Fibroblast of the aortic adventitia (primary cell): ENCODE measurements at places on chromosomes 6 and 20. TPM values are rescaled to one million over a fixed set of nuclear protein-coding genes. Genes with fewer than 3 reads are reported as not detected.

DNA sequence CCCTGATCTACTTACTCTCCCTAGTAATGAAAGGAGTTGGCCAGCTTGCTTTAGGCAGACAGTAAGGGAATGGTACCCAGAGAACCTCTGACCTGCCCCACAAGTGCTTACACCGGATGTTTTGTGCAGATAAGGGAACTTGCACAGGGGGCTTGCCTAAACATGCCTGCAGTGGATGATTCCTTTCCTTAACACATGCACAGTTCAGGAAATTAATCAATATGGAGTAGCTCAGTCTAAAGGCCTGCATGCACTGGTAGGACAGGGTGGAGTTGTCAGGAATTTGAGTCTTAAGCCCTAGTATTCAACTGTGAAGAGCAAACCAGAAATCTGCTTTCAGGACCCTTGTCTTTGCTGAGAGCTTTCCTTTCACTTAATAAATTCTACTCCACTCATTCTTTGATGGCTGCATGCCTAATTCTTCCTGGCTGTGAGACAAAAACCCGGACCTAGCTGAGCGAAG is 3.9 kb upstream of the TRIM38 start:
- DNase-seq, result peak; percentile 10

GRCh38 chr6:16412171-16412570 is 173.8 kb downstream of the GMPR start:
- DNase-seq, result no peak

DNA sequence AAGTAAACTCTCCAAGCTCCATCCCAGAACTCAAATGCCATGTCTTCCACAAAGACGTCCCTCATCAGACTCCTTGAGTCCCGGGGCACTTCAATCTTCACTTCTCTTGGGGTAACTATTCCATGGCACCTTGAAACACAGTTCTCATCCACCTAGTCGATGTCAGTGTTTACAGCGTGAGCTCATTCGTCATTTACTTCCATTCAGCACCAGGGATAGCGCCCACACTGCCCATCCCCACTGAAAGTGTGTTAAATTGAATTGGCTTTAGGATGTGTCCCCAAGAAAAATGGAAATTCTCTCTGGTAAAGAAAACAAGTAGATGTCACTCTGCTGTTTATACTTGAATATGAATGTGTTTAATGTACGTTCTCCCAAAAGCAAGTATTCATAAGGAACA is 31.3 kb downstream of the KCNK15 start:
- peak; percentile 32 for DNase-seq

DNA sequence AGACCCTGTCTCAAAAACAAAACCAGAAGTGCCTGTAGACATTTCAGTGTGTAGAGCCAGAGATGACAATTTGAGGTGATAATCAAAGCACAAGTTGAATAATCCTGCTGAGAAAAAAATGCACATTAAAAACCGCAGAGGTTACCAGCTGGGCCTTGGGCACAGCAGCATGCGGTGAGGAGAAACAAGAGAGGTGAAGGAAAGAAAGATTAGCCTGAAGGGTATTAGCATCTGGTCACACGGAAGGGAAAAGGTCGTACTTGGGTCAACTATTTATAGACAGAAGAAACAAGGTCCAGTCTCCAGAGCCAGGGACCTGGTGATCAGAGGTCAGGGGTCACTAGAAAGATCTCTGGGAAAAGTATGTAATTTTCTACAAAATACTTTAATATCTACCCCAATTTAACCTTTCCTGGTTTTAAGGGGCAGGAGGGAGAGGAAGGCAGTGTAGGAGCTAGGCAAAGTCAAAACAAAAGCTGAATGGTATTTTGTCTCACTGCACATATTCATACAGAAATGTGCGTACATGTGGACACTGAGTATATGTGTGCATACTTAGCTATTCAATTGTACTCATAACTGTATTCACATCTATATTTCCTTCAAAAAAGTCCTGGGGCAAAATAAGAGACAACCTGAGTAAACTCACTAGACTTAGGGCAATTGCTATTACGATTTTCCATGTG is 10.1 kb downstream of the MAP7 start:
- DNase-seq, result no peak

- no peak for DNase-seq
These were observed 126.0 kb upstream of the LRFN2 start for GRCh38 chr6:40713002-40713719.

The ZNF391 gene
- 1.4 and 3.0 TPM in 2 replicates for total RNA-seq

The COL19A1 gene
- total RNA-seq, result under 0.01 and 0.09 TPM in 2 replicates

The UNC5CL gene
- 0.74 TPM in 1 of 2 replicates, not detected in the other for total RNA-seq

The MATN4 gene
- not detected in 2 replicates for total RNA-seq

GRCh38 chr6:12065321-12066140 is 53.4 kb downstream of the HIVEP1 start:
- no peak for DNase-seq

- no peak for DNase-seq
These were observed at the start of gene CD24 for GRCh38 chr6:106974336-106974998. Gene CD24 (minus strand): TSS chr6:106974729. CDS start chr6:106974646, 83 bp downstream.

The AVP gene
- not detected in 2 replicates for total RNA-seq

GRCh38 chr6:61586934-61587537 is 699.0 kb downstream of the KHDRBS2 start:
- DNase-seq, result no peak

The TRIM15 gene
- not detected in 2 replicates for total RNA-seq

The SGK2 gene
- 0.09 TPM in 1 of 2 replicates, not detected in the other for total RNA-seq

- DNase-seq, result no peak
These were observed 18.1 kb downstream of the DNMT3B start for GRCh38 chr20:32780278-32780677.

GRCh38 chr6:235763-236360 is 56.4 kb upstream of the DUSP22 start:
- DNase-seq, result peak; percentile 71

- no peak for DNase-seq
These were observed 236.3 kb downstream of the BCAS1 start for GRCh38 chr20:53834062-53834442.

DNA sequence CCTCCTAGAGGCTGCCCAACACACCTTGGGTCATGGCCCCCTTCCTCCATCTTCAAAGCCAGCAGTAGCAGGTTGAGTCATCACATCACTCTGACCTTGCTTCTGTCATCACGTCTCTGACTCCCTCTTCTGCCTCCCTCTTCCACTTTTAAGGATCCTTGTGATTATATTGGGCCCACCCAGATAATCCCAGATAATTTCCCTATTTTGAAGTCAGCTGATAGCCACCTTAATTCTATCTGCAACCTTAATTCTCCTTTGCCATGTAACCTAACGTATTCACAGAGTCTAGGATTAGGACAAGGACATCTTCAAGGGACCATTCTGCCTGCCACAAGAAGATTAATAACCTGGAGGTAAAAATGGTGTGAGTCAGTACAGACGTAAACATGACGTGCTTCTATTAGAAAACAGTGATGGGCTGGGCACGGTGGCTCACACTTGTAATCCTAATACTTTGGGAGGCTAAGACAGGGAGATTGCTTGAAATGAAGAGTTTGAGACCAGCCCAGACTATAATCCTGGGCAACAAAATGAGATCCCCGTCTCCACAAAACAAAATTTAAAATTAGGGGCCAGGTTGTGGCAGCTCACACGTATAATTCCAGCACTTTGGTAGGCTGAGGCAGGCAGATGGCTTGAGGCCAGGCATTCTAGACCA is 3.3 kb downstream of the ZSWIM3 start:
- DNase-seq, result no peak

DNA sequence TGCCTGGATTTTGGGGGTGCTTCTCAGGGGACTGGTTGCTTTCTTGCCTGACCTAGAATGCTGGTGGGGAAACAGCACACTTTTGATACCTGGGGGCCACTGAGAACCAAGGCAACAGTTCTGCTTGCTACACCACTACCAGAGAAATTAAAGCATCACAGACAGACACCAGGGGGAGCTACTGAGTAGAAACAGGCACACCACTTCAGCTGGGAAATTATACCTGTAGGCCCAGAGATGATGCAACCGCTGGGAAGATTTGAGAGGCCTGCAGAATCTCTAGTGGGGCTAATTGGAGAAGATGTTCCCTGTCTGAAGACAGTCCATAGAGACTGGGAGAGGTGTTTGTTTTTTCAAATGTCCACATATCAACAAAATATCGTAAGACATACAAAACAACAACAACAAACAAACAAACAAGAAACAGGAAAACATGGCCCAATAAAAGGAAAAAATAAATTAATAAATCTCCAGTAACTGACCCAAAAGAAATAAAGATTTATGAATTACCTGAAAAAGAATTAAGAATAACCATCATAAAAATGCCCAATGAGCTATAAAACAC is 129.4 kb upstream of the RIN2 start:
- peak; percentile 80 for DNase-seq

DNA sequence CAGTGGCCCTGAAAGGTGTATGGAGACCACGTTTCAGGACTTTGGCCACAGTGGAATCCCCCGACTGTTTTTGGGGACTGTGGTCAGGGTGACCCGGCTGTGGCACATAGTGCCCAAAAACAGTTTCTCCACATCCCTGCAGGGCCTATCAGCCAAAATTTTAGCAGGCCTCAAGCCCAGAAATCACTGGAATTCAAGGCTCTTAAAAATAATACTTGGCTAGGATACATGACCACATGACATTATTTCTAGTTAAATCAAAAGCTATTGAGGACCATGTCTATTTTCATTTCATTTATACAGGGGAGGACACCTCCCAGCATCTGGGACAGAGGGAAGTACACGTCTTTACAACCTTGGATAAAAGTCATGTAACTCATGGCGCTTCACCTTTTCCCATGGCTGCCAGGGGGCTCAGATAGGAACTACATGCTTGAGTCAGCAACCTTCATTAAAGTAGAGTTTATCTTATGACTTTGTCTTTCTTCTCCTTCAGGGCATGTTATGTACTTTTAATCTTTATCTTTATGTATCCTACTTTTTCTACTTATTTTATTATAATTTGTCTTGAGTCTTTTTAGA is 70.8 kb upstream of the CD93 start:
- peak; percentile 73 for DNase-seq

The ANKEF1 gene
- 0.65 and 1.8 TPM in 2 replicates for total RNA-seq

DNA sequence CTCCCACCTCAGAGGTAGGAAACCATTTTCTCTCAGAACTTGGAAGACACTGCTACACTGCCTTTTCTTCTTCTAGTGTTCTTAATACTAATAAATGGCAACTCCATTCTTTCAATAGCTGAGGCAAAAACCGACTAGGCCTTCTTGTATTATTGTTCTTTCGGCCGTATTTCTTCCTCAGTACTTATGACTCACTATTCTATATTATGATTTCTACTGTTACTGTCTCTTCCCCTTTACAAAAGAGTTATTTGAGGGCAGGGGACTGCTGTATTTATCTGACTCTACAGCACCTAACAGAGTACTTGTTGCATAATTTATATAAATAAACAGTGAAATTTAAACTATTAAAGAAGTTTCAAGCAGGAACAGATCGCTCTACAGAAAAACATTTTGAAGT is 3.1 kb downstream of the DNAAF9 start:
- no peak for DNase-seq

DNA sequence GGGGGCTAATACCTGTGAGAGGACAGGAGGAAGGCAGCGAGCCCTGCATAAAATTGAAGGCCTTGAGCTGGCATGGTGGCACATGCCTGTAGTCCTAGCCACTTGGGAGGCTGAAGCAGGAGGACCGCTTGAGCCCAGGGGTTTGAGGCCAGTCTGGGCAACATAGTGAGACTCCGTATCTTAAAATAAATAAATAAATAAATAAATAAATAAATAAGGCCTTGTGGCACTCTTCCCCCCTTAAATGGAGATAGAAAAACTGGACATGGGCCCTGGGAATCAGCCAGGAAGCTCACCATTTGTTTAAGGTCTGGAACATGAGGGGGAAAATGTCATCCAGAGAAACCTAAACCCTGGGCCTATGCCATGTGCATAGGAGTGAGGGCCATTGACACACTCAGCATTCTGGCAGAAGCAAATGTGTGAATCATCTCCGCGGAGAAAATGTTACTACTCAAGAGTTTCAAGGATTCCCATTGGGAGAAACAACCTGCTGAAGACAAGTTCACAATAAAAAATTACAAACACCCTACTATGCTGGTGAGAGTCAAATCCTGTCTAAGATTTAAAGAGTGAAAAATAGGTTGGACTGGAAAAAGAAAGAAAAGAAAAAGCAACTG is 51.9 kb upstream of the UBR2 start:
- peak; percentile 63 for DNase-seq

DNA sequence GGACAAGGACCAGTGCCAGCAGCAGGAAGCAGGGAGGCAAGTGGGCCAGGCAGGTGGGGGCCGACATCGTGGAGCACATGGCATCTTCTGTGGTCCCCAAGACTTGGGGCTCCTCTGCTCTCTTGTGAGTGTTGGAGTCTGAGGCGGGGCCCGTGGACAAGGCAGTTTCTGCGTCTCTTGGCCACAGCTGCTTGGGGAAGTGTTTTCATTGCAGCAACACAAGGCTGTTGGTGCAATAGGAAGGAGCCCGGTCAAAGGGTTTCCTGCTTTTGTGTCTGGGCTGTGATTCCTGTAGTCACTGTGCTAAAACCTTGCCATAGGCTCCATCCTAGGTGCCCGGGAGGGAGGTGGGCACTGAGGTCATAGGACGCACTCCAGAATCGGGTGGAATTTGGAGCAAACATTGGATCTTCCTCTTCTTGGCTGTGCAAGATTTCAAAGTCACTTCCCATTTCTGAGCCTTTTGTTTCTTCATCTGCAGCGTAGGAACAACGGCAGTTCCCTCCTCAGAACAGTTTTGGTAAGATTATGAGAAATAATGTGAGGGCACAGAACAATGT is at the start of gene SIRPB2:
SIRPB2 (minus strand) TSS at position 140 of the 560 bp plus-strand sequence; CDS start at position 79, 61 bp downstream.
- no peak for DNase-seq

The OR2H1 gene
- not detected in 2 replicates for total RNA-seq

DNA sequence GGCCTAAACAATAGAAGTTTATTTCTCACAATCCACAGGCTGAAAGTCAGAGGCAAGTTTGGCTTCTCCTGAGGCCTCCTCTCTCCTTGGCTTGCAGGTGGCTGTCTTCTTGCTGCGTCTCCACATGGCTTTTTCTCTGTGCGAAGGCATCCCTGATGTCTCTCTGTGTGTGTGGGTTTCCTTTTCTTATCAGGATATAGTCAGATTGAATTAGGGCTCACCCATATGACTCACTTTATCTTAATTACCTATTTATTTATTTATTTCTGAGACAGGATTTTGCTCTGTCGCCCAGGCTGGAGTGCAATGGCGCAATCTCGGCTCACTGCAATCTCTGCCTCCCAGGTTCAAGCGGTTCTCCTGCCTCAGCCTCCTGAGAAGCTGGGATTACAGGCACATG is 30.7 kb downstream of the LINC00237 start:
- DNase-seq, result no peak

- peak; percentile 42 for DNase-seq
These were observed 26.8 kb upstream of the CLIC5 start for GRCh38 chr6:46042355-46042999.

- no peak for DNase-seq
These were observed 61.9 kb upstream of the CARMIL1 start for GRCh38 chr6:25217302-25217701.

DNA sequence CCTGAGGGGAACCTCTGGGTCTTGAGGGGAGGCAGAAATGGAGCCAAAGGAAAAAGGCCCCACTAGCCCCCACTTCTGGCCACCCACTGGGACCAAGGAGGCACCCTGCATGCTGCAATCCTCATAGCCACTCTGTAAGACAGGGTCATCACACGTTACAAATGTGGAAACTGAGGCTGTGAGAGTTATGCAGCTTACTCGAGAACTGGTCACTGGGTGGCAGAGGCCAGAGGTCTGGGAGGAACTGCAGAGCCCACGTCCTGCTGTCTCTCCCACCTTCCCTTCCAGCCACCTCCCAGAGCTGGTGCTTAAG is 18.1 kb downstream of the LEMD2 start:
- no peak for DNase-seq

- DNase-seq, result no peak
These were observed 20.6 kb downstream of the EPHA7 start for GRCh38 chr6:93398723-93399122.
